ENCODE measurements at places on chromosomes 6 and 20. TPM values are rescaled to one million over a fixed set of nuclear protein-coding genes. Genes with fewer than 3 reads are reported as not detected.

- no peak for DNase-seq
Observed at GRCh38 chr20:33664085-33664761, 2.1 kb downstream of the C20orf144 start.

Gene BMP6
- under 0.01 TPM for total RNA-seq

- peak; percentile 98 for DNase-seq
Observed at GRCh38 chr20:64224351-64225170, 31.0 kb upstream of the PCMTD2 start.

DNA sequence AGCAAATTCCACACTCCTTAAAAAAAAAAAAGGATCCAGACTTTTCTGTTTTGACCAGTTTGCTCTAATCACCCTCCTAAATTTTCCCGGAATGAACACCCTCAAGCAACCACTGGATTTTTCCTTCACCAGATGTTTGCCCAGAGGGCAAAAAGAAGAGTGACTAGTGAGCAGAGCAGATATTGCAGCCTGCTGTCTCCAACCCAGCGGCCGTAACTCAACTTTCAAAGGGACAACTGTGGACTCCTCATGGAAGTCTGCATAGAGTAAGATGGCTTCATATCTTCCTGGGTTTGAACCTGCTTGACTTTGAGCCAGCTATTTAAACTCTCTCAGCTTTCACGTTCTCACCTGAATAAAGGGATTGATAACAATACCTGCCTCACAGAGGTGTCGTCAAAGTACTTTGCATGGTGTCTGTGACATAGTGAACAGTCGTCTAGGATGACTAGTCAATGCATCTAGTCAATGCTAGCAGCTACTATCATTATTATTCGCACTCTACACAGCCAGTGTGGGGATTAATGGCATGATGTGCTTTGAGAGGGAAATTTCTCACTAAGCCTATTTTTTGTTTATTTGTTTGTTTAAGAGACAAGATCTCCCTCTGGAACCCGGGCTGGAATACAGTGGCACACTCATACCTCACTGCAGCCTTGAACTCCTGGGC lies 92.2 kb upstream of the HIVEP1 start:
- no peak for DNase-seq

Gene SAMD3
- 2.8 TPM for total RNA-seq

DNA sequence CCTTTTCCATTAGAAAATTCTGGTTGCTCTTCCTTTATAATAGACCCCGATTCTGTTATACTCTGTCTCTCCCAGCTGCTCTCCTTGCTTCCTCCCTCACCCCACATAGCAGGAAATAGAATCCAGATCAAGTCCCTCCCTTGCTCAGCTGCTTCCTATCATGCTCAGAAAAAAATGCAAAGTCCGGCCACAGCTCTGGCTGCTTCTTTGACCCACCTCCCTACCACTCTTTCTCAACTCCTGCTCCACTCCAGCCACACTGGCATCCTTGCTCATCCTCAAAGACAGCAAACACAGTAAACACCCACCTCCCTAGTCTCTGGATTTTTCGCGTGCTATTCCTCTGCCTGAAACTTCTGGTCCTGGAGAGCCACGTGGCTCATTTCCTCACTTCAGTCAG lies 9.1 kb upstream of the SLC22A16 start:
- DNase-seq, result no peak

Gene ADGB
- total RNA-seq, result not detected

GRCh38 chr20:51346686-51347485 lies 195.6 kb downstream of the NFATC2 start:
- peak; percentile 59 for DNase-seq

Gene SNX21
- total RNA-seq, result 50.8 TPM
